CD4-positive, alpha-beta T cell treated with Interleukin-6 for 4 hours (primary cell): ENCODE measurements at places on chromosomes 5 and 9.

DNA sequence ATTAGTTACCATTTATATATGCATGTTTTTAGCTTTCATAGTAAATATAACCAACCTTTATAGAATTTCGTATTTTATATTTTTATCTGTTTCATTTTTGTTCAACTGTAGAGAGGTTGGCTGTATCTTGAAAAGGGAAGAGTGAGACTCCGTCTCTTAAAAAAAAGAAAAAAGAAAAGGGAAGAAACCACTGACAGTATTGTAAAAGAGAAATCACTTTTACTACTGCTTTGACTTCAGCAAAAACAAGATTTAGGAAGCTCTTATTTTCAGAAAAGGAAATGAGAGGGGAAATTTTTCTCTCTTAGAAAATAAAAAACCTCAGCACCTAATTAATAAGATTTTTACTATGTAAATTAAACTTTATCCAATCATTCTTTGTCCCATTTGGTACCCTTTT, 14.4 kb downstream of the POLK start:
- no peak for DNase-seq

DNA sequence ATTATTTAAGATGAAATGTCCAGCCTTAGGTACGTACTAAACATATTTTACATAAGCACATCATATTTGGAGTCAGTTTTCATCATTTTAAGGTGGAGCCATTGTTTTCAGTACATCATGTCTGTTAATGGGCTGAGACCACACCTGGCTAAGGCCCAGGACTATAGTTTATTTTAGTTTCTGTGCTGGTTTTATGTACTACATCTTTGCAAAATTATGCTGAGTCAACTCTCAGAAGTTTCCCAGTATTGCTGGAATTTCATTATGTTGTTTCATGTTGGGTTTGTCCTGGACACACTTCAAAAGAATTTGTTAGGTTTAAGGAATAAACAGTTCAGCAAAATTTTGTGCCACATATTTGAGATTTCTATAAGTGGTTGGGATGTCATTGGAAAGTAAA, 171.2 kb downstream of the CCDC171 start:
- no peak for DNase-seq

- peak; percentile 2 for DNase-seq
These were observed 101.1 kb upstream of the NR4A3 start for GRCh38 chr9:99720455-99721050.

DNA sequence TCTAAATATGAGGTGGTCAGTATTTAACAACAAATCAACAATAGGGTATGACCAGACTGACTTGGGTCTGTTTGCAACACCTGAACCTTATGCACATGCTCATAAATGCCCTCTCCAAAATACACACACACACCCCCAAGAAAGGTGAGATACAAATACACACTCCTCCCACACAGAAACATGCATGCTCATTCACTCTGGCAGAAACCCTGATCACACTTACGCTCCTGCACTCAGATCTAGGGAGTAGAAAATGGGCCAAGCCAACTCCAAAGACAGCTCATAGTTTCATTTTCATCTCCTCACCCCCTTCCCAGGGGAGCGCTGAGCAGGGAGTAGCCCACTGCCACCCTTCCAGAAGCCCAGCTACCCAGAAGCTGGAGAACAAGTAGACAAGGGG, 11.3 kb downstream of the TRIM7 start:
- DNase-seq, result no peak

GRCh38 chr5:99949361-99949760, 585.8 kb upstream of the FAM174A start:
- DNase-seq, result no peak

DNA sequence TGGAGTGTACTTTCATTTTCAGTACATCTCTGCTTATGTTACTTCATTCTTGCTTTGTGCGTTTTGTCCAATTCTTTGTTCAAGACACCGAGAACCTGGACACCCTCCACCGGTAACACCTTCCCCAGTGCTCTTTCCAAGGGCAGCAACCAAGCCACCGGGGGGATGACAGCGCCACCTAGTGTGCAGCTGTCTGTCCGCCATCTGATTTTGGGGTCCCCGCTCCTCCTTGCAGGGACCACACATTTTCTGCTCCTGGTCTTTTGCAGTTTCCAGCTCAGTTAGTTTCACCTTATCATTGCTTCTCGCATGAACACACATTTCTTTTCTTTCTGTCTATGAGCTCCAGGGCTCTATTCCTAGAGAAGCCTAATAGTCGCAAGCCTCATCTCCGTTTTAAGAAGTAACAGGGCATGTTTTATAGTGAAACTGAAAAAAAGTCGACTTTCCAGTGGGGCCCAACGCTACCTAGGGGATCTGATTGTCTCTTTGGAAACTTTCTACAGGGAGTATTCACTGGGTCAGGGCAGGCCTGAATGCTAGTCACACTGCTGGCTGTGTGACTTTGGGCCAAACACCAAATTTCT, 152.1 kb downstream of the FSTL4 start:
- DNase-seq, result peak; percentile 19

DNA sequence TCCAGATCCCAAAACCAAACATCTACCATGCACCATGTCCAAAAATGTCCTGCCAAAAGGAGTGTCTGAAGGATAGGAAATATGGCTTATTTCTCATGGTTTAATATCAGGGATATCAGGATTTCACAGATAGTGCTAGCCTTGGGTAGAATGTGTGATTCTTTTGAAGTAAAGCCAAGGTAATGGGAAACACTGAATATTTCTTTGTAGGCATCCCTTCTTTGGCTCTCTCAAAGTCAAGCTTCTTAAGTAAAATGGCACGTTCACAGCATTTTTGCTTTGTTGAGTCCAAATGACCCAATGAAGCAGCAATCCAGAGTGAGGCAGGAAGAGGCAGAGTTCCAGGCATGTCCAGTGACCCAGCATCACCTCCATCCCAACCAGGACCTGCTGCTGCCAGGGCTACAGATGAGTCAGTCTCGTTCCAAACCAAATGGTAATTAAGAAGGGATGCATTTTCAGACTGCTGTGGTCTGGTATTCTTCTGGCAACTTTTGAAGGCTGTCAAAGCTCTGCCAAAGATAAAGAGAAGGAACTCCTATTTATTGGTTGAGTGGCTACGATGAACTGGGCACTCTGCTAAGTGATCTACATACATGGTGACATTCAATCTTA, 678.8 kb upstream of the KLF4 start:
- DNase-seq, result no peak

DNA sequence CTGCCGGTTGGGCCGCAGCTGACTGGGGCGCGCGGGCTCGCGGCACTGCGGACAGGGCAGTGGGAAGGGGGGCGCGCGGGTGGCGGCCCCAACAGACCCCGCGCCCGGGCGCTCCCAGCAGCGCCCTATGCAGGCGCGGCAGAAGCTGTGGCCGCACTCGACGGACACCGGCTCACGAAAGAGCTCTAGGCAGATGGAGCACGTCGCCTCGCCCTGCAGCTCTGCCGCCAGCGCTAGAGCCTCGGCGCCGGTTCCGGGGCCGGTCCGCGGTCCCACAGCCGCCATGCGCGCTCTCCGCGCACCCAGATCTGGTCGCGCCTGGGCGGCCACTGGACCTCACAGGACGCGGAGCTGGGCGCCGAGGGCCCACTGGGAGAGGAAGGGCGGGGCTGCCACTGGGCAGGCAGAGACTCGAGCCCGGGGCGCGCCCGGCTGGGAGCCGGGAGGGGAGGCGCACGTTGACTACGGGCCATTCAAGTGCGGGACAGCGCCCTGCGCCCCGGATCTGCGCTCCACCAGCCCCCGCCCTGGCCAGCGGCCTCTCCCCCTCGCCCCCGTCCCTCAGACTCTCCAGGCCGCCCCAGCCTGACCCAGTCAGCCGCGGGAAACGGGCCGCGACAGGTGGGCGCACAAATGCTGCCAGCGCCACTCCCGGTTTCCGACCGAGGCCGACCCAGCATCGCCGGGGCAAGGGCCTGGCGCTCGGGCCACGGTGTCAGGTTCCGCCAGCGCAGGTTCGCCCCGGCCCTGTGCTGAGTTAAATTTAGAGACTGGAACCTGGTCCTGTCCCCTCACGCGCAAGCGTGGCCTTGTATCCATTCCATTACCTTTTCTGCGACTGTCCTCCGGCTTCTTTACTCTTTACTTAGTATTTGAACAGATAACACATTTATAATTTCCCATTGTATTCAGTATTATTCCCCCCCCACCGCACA, at the start of gene TRIM7:
Gene TRIM7 (minus strand): TSS at position 371 of the 935 bp plus-strand sequence. CDS start 86 bp downstream, at position 285.
- DNase-seq, result no peak

GRCh38 chr5:141527426-141527825, 38.5 kb downstream of the PCDHGC5 start:
- no peak for DNase-seq

- no peak for DNase-seq
These were observed 234.1 kb downstream of the AUH start for GRCh38 chr9:91127653-91128052.

DNA sequence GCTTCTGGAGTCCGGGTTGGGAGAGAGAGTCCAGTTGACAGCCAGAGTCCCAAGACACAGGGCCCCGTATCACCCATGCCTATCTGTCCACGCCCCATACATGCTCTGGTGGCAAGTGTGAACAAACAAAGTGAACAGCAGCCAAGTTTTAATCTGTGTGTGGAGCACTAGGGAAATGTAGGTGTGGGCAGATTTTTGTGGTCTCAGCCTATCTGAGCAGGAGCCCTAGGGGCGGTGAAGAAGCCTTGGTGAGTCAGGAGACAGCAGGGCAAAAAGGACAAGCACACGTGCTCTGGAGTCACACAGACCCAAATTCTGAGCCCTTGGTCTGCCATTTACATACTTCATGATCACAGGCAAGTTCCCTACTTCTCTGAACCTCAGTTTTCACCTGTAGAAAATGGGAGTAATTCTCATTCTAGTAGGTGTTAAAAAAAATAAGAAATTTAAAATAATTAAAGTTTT, 23.2 kb downstream of the EGR1 start:
- no peak for DNase-seq

DNA sequence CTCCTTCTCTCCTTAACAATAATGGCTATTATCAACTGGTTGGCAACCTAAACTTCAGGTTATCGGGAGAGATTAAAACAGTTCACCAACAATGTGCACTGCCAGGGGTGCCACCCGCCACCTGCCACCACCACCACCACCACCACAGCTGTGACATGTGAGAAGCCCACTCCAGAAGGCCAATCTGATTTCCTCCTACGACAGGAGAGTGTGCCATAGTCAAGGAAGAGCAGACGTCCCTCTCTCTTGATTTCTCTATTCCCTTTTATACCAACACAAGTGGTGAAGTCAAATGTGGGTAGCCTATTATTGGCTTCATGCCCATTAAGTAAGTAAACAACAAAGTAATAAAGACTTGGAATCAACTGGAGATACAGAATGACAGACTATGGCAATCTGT, 22.4 kb downstream of the GNAQ start:
- DNase-seq, result no peak

DNA sequence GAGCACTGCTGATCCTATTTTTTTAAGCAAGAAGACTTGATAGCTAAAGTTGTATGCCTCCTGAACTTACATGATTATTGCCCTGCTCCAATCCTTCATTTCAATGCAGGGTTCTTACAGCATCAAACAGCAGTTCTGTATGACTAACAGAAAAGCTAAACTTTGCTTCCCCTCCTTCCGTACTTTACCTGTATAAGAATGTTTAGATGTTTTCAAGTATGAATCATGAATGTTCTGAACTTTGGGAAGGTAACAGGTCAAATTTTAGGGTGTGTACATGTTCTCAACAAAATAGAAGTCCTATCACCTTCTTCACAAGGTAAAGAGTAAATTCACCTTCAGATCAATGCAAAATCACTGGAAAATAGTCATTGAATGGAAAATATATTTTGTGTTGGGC, 972.6 kb upstream of the SEMA6A start:
- DNase-seq, result no peak
